NCI-H187 treated with DMSO at 0.1 percent for 48 hours (cell line): ENCODE measurements at places on chromosomes 7 and 10.

DNA sequence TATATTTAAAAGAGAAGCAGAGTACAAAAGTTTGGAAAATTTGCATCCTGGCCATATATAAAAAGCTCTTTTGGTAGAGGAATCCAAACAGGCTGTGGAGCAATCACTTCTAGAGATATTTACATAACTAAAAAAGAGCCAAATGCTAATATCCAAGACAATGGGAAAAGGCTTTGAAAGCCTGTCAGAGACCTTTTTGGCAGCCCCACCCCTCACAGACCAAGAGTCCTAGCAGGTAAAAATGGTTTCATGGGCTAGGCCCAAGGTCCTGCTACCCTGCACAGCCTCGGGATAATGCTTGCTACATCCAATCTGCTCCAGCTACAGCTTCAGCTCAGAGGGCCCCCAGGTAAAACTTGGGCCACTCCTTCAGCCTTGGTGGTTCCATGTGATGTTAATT, 430.2 kb upstream of the KCND2 start:
- DNase-seq = no peak

DNA sequence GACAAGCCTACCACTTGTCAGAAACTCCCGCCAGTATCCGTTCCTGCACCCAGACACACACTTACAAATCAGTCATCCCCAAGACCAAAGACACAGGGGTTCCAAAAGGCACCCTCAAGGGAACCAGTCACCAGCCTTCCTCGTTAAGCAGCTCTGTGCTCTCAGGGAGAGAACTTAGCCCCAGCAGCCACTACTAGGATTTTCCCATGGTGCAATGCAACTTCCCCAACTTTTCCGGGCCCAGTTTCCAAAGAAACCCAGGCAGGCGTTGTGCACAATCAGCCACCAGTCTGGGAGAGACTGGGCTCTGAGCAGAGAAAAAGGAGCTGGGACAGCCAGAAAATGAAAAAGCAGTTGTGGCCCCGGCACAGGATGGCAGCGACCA, 1.2 kb downstream of the DLG5 start:
- no peak for DNase-seq

DNA sequence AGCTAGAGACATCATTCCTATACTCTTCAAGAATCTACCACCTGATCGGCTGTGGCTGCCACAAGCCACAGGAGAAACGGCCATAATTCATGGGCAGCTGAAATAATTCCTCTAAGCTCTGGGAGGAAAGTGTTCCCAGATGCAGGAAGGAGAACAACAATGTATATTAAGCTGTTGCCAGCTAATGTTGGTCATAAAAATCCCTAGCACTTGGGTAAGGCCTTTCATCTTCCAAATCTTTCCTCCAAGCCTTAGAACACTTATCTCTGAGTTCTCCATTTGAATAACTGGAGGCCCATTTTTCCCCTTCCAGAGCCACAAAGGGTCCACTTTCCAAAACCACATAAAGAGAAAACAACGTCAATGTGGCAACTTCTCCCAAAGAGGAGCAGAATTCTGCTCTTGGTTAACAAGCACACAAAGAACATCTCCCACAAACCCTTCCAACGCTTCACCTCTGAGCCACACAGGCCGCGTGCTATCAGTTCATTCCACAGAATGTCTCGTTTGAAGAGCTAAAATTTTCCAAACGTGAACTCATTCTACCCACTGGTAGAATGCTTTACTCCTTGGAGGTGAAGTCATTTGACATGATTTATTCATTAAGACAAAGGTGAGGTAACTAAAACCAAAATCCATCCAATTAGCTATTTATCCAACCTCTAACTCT, 11.2 kb downstream of the KCNMA1 start:
- no peak for DNase-seq

- DNase-seq = no peak
Observed at GRCh38 chr7:76211216-76211615, 9.5 kb downstream of the SRRM3 start.

DNA sequence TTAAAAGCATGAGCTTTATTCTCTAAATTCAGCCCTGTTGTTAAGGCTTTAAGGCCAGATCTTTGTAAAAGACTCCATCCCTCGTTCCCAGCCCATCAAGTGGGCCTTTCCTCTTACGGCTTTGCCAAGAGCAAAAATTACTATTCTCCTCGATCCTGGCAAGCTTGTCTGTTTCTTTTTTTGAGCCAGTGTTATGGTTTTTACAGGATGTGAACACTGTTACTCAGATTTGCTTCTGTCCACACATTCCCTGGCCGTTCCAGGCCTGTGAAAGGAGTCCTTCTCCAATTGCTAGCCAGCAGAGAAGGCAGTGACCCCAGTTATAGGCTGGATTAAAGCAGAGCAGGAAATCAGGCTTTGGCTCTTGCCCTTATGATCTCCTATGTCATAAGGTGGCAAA, 47.0 kb upstream of the EPC1 start:
- no peak for DNase-seq

DNA sequence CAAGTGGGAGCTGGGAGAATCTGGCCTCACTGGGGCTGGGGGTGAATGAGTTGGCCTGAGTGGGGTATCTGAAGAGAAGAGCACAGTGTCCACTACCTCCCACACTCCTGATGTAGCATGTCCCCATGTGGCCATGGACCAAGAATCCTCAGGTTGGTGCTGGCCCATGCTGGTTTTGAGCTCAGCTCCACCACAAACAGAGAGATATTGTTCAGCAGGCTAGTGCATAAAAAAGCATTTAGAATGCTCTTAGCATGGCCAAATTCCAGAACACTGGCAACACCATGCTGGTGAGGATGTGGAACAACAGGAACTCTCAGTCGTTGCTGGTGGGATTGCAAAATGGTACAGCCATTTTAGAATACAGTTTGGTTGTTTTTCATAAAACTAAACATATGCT, 61.4 kb downstream of the FRMPD2 start:
- DNase-seq = no peak

DNA sequence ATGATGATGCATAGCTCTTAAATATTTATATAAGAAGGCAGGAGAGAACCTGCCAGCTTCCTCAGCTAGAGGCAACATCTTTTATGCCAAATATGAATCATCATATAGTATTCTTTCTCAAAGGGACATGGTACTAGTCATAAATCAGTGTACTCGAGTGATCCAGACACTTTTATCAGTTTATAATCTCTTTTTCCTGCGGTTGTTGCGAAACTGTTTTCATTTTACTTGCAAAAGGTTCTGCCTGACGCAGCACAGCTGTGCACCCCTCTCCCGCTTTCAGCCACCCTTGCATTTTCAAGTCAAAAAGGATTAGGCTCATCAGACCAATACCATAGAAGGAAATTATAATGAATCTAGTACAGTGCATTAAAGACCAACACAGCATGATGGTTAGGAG, 332.3 kb upstream of the PRKCQ start:
- DNase-seq = no peak

- no peak for DNase-seq
Observed at GRCh38 chr7:26202019-26202990, 760 bp downstream of the CBX3 start.
